Non-pigmented ciliary epithelial cell (primary cell): ENCODE measurements at places on chromosomes 12 and 14.

DNA sequence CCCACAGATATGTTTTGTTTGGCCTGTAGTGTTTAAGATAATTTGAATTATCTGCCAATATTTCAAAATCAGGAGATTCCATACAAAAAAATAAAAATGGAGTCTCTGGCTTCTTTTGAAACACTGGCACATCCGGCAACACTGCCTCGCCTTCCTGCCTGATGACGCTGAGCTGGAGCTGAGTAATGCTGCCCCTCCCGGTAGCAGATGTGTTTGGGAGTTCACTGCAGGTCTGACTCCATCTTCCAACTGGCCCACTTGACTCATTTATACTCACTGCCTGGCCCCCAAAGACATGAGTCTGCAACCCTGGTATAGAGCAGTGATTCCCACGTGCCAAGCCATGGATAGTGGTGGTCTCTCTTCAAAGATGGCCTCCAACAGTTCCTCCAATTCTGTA is 7.4 kb downstream of the CIT start:
- peak; percentile 72 for DNase-seq

DNA sequence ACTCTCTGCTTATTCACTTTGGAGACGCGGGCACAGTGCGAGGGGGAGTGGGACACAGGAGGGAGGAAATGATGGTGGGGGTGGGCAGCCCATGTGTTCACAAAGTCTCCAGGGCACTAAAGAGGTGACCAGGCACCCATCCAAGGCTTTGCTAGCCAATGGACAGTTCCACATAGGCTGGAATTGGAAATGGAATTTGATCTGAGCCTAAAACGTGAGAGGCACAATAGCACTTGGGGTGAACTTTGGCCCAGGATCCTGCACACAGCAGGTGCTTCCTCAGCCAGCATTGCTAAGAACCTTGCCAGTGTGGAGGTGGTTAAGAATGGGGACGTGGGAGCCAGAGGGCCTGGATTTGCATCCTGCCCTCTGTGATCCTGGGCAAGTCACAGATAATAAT is 193.8 kb downstream of the CHST11 start:
- no peak for DNase-seq

DNA sequence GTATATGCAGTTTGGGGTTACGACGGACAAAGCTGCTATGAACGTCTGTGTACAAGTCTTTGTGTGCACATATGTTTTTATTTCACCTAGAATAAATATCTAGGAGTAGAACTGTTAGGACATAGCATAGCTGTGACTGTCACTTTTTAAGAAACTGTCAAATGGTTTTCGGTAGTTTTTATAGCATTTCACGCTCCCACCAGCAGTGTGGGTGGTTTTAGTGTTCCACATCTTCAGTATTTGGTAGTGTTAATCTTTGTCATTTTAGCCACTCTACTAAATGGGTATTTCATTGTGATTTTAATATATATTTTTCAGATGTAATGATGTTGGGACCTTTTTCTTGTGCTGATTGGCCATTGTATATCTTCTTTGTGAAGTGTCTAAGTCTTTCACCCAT is 109.1 kb upstream of the BCAT1 start:
- DNase-seq, result no peak

DNA sequence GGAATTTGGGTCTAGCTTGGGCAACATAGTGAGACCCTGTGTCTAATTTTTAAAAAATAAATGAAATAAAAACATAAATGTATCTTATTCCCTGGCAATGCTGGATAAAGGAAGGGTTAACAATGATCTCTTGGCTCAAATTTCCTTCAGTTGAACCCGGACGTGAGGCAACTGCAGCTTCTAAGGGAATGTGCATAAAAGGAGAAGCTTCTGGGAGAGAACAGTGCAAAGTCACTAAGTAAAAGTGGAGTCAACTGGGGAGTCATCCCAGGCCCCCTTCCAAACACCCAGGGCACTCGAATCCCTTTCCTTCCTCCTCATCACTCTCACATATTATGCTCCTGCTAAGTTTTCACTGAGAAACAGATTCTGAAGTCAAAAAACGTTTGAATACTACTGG is 147.3 kb downstream of the PPM1H start:
- DNase-seq, result no peak

- DNase-seq, result no peak
Measured at GRCh38 chr14:64715628-64716412, 11.6 kb downstream of the PLEKHG3 start.

- no peak for DNase-seq
Measured at GRCh38 chr12:25382311-25383106, 131.8 kb upstream of the KRAS start.

- no peak for DNase-seq
Measured at GRCh38 chr12:6979021-6979420, 8.3 kb downstream of the EMG1 start.

- DNase-seq, result no peak
Measured at GRCh38 chr14:90553298-90553920, 156.6 kb downstream of the CALM1 start.

- no peak for DNase-seq
Measured at GRCh38 chr12:42129595-42130204, 15.0 kb downstream of the GXYLT1 start.

DNA sequence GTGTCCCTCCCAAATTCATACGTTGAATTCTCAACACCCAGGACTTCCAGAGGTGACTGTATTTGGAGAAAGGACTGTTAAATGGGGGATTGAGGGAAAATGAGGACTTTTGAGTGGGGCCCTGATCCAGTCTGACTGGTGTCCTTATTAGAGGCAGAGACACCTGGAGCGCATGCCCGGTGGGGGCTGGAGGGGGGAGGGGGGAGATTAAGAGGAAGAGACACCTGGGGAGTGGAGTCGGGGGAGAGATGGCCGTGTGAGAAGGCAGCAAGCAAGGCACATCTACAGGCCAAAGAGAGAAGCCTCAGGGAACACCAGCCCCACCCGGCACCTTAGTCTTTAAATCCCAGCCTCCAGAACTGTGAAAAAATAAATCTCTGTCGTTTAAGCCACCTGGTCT is 209.7 kb downstream of the SLC41A2 start:
- no peak for DNase-seq

DNA sequence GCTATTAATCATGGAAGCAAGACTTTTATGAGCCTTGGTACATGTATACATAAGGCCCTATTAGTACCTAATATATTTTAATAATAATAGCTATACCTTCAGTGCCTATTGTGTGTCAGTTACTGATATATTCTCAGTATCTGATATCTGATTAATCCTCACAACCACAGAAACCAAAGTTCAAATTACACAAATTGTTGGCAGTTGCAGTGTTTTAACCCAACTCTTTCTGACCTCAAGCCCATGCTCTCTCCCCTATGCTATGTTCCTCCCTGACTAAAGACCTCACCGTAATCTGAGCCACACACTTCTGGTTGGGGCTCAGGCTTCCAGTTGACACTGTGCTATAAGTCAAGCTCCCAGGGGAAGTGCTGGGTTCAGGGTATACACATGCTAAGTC is 214.4 kb downstream of the SPTSSA start:
- DNase-seq, result no peak

- no peak for DNase-seq
Measured at GRCh38 chr14:74261288-74261687, 22.0 kb downstream of the VSX2 start.

DNA sequence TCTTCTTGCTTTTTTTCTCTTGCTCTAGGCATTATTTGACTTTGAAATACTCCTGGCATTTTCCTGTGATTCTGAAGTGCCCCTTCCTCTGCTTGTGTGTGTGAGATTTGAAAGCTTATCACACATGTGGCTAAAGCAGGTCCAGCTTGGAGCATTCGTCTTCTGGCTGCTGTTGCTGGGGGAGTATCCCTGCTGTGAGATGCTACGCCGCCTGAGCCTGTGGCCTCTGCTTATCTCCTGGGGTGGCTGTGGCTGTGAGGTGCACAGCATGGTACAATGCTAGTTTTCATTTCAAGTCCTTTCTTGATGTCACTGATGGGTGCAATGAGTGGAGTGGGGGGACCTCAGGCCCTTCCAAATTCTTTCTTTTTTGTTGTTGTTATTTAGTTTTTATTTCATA is 371.8 kb downstream of the ZFP36L1 start:
- no peak for DNase-seq

GRCh38 chr14:53062856-53063255 is 90.3 kb downstream of the DDHD1 start:
- DNase-seq, result no peak

DNA sequence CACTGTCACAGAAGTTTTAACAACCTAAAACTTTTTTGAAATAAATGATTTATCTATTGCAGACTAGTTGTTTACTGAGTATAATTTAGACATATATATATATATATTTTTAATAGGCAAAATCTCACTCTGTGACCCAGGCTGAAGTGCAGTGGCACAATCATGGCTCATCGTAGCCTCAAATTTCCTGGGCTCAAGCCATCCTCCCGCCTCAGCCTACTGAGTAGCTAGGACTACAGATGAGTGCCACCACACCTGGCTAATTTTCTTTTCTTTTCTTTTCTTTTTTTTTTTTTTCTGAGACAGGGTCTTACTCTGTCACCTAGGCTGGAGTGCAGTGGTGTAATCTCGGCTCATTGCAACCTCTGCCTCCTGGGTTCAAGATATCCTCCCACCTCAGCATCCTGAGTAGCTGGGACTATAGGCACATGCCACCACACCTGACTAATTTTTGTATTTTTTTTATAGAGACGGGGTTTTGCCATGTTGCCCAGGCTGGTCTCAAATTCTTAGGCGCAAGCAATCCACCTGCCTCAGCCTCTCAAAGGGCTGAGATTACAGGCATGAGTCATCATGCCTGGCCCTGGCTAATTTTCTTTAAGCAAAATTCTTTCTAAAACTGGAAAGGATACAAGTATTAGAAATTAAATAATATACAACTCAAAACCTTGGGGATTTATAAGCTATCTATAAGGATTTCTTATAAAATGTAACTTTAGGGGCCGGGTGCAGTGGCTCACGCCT is 23.1 kb downstream of the EEA1 start:
- no peak for DNase-seq

DNA sequence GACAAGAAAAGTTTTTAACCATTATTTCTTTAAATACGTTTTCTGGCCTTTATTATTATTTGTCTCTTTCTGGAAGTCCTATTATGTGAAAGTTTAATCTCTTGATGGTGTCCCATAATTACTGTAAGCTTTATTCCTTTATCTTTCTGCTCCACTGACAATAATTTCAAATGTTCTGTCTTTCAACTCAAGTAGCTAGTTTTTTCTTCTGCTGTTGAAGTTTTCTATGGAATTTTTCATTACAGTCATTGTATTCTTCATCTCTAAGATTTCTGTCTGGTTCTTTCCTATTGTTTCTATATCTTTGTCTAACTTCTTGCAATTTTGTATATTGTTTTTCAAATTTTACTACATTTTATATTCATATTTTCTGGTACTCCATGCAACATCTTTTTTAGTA is 173.6 kb upstream of the MGAT4C start:
- DNase-seq, result no peak

DNA sequence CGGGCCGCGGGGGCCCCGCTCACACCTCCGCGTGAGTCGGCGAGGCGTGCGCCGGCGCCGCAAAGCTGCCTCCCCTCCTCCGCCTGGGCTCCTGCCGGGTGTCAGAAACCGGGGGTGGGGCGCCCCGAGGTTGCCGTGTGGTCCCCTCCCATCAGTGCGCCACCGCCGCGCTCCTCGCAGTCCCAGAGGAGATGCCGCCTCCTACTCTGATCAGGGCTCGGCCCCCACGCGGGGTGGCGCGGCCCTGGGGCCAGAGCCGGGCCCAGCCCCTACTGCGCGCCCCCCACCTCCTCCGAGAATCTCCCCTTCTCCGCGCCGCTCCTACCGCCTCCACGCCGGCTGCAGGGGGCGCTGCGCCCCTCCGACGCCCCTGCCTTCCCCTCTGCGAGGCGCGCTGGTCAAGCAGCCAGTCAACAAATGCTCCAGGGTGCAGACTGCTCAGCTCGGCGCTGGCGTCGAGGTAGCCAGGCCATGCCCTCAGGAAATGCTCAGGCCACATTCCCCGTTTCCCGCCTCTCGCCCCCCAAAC is 467 bp upstream of the JAG2 start:
- no peak for DNase-seq

GRCh38 chr12:43636725-43637463 is 84.9 kb upstream of the ADAMTS20 start:
- no peak for DNase-seq
